ENCODE measurements at places on chromosomes 4 and X. TPM values are rescaled to one million over a fixed set of nuclear protein-coding genes. Genes with fewer than 3 reads are reported as not detected.

DNA sequence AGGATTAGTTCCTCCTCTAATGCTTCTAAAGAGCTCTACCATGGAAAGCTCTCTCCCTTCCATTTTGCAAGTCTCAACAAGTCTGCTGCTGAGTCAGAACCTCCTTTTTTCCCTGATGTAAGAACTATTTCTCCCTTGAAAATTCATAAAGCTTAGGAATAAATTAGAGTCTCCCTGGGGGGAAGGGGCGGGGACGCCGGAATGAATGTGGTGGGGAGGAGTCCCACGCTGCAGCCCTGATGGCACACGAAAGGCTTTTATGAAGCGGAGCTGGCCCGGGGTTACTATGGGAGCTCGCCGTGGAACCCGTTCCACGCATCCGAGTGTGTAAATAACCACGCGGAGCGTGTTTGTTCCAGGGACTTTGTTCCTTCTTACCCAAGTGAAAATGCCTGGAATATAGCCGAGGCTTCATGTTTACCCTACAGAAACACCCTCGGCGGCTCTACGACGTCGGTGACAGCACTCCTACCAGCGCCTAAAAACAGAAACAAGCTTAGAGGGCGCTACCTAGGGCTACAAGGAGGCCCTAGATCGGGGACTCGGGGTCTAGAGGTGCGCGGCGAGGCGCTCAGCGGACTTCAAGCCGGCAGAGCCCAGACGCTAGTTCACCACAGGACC is 923 bp upstream of the CPEB2 start:
- DNase-seq: peak; percentile 69

GRCh38 chr4:140738139-140738538 is 18.0 kb downstream of the TBC1D9 start:
- no peak for DNase-seq

DNA sequence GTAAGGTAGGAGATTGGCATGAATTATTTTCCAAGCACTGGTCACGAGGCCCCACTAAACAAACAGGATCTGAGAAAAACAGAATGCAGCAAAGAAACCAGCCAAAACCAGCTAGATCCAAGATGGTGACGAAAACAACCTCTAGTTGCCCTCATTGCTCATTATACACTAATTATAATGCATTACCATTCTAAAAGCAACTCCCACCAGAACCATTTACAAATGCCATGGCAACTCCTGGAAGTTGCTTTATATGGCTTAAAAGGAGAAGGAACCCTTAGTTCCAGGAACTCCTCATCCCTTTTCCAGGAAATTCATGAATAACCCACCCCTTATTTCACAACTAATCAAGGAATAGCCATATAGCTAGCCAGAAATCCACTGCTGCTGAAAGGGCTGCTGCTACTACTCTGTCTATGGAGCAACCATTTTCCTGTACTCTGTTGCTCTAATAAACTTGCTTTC is 69.3 kb downstream of the ABCB7 start:
- no peak for DNase-seq

DNA sequence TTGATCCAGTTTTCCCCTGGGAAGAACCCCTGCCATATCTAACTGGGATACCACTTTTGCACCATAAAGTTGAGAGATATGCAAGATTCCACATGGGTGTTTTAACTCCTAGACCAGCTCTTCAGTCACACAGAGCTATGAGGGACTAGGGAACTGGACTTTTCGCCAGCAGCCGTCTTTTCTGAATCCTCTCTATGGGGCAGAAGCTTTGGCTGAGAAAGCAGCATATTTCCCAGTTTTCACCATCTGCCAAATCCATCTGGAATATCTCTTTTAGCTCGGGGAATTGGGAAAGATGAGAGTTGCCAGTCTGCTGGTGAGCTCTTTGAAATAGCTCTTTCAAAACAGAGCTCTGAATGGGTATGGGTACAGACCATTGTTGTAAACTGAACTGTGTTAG is 20.9 kb downstream of the APOOL start:
- no peak for DNase-seq

- DNase-seq: no peak
Measured at GRCh38 chrX:41580423-41581064, 108.2 kb upstream of the GPR34 start.

DNA sequence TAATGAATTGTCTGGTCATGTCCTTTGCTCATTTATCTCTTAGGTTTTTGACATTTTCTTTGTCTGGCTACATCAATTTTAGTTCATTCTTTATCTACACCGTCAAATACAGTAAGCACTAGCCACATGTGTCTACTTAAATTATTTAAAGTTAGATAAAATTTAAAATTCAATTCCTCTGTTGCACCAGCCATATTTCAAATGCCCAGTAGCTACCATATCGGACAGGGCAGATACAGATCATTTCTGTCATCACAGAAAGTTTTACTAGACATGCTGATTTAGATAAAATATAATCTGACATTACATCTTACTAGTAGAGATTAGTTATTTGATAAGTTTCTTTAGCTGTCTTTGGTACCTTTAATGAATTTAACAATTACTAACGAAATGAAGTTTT is 61.1 kb downstream of the WDR19 start:
- no peak for DNase-seq

DNA sequence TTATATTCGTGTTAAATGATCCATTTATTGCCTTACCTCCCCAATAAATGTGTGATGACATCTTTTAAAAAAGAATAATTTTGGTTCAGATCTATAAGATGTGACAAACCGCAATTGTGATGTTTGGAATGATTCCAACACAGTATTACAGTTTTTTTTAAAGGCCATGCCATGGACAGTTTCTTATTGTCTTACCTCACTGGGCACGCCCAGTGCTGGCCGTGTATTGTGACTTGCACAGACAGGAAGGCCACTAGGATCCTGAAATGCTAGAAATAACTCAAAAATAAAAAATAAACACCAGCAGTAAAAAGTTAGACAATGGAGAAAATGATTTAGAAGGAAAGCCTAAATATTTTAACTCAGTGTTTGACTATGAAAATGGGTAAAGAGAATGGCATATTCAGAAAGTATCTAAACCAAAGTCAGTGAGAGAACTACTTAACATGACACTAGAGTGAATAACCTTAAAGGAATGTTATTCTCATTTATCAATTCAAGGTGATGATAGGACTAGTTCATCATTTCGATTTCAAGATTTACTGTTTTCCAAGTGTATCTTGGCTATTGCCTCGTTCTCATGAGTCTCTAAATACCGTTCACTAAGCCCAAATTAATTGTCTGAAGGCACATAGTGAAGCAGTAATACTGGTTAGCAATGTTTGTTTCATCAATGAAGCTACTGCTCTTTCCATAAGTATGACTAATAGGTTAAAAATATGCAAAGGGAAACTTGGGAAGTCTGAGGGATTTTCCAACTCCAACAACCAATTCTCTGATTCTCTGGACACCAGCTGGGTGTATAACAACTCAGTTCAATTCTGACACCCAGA is 46.1 kb upstream of the VEGFC start:
- peak; percentile 29 for DNase-seq

- peak; percentile 22 for DNase-seq
Measured at GRCh38 chr4:130850019-130850524, 1754.1 kb downstream of the C4orf33 start.

DNA sequence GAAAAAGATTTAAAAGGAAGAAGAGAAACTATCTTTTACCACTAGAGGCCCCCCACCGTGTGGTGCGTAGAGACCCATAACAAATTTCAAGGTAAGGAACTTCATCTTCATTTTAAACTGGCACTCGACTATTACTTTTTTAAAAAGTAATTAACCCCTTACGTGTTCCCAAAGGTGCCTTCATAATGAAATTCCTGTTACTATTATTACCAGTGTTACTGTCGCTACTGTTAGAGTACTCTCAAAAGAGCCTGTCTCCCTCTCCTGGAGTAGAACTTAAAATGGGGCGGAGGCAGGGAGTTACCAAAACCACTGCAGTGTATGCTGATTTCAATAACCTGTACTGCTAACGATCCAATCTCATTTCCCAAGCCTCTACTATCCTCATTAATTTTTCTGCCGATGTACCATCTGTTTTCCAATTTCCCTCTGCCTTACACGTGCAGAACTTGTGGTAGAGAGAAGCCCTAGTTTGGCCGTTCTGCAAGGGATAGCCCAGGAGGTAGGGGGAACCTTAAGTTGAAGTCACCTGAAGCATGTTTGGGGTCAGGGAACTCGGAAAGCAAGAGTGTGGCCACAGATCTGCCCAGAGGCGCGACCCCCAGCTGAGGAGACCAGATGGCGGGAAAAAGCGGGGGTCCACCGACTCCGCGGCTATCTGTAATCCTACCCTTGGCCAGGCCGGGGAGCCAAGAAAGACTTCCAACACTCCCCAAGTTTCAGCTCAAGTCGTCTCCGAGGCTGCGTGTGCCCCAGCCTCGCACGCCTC is 720 bp upstream of the STK26 start:
- peak; percentile 59 for DNase-seq

DNA sequence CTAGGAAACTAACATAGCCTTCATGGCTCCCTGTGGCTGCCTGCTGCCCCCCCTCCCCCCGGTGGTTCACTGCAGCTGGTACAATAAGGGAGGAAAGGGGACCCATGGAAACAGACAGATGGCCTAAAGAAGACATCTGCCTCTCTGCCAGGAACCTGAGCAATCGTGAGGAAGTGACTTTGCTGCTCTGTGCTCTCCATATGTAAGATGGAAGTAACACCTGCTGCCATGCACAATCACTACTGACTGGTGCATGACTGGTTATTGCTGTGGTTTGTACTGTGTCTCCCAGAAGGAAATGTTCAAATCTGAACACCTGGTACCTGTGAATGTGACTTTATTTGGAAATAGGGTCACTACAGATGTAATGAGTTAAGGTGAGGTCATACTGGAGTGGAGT is 43.6 kb downstream of the CD99L2 start:
- no peak for DNase-seq

- DNase-seq: no peak
Measured at GRCh38 chr4:76182463-76182862, 31.2 kb downstream of the SCARB2 start.

GRCh38 chr4:15695729-15696128 is 7.1 kb upstream of the BST1 start:
- no peak for DNase-seq

DNA sequence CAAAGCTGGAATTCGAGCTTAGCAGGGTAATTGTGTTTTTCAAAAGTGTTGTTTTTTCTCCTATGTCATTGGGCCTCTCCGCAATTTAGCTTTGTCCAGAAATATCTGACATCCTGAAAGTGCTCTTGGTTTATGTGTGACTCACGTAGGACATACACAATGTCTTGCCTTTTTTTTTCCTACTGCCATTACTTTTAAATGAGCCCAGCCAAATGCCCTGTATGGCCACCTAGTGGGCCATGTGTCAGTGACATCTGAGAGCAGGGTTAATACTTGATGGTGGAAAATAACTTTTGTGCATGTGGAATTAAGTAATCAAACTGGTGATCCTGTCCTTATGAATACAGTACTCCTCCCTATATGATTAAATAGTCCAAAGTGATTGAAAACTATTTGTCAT is 1411.1 kb upstream of the TENM3 start:
- no peak for DNase-seq

- DNase-seq: no peak
Measured at GRCh38 chr4:38065176-38065575, 105.0 kb downstream of the PTTG2 start.

DNA sequence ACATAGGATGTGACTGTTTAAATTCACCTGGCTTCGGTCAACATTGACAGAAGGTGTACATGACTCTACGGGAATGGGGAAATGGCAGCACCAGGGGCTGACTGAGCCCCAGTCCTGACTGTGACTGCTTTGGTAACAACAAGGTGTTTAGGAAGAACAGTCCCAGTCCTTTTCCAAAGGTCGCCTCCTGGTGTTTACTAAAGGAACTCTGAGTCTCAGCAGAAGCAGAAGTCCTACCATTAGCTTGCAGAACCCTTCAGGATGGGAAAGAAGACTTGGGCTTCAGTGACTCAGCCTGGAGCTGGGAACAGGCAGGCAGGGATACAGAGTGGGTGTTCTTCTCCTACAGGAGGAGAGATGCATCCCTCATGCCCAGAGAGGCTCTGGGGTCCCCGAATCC is 103.3 kb downstream of the MGST2 start:
- DNase-seq: no peak

DNA sequence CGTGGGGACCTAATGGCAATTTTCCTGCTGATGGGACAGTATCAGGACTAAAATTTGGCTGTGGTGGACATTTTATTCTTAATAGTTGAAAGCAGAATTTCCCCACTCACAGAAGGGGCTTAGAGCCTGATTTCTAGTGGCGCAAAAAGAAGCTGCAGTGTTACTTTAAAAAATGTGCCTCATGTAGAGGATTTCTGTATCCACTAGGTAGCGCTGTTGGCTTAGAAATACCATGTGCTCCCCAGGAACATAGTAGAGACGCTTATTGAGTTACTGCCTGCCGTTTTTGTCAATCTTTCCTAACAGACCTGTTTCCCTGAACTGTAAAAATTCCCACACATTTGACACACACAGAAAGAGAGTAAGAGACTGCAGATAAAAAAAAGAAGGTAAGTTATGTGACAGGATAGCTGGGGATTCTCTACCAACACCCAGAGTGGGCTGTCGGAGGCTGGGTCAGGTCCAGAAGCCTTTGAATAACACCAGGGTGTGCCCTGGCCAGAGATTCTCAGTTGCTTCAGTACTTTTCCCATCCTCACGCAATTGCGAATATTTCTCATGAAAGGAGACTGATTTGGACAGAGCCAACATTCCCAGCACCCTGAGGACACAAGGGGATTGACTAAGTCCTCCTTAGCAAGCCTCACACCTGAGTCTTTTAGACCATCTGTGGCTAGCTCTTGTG is 88.4 kb downstream of the ZXDA start:
- DNase-seq: peak; percentile 21

DNA sequence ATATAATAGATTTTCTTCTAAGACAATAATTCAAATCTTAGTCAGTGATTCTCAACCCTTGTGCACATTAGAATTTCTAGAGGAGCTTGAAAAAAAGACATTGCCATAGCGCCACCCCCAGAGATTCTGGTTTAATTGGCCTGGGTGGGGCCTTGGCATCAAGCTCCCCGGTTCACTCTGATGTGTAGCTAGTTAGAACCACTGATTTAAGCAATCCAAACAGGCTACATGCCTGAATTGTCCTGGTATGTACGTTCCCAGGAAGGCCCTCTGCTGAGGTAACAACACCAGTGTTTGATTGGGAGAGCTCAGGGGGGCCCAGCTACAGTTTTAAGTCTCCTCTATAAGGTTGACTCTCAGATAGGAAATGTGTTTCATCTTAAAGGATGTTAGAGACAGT is 1.3 kb upstream of the ATP10D start:
- no peak for DNase-seq

Gene SERTM2
- polyA plus RNA-seq: 0.22 TPM

Gene BCORL1
- polyA plus RNA-seq: 14.4 TPM

Gene HMX1
- 0.17 TPM for polyA plus RNA-seq

Gene TDO2
- polyA plus RNA-seq: 0.33 TPM

Gene YIPF7
- 3.7 TPM for polyA plus RNA-seq

Gene NEIL3
- polyA plus RNA-seq: 5.0 TPM

Gene FAM184B
- polyA plus RNA-seq: 2.1 TPM
